Lower lobe of right lung (tissue), 2 donors: ENCODE measurements at places on chromosomes 1 and 21.

GRCh38 chr21:41196993-41197392 is 29.0 kb downstream of the BACE2 start:
- DNase-seq = no peak

- DNase-seq = no peak
These were observed 9.9 kb upstream of the TRABD2B start for GRCh38 chr1:48007047-48007446.

- DNase-seq = peak; percentile 54
These were observed 53.3 kb upstream of the GJA8 start for GRCh38 chr1:147849098-147849895.

- no peak for DNase-seq
These were observed 5.5 kb upstream of the ANKRD65 start for GRCh38 chr1:1426496-1427105.

DNA sequence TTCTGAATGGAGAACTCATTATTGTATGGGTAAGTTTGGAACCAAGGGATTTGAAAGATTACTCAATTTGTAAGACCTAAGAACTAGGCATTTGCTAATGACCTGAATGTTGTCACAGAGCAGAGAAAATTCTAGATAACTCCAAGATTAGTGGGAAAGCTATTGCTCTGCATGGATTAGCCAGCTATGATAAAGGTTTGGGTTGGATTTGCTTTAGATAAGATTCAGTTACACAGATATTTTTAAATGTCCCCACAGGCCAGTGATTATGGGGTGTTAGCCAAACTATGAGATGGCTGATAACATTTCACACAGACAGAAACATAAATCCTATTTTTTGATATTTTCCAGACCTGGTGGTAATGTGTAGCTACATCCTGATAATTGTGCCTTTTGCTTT is 88.2 kb downstream of the NTPCR start:
- DNase-seq = no peak

GRCh38 chr1:208595236-208595635 is 351.1 kb upstream of the PLXNA2 start:
- no peak for DNase-seq

DNA sequence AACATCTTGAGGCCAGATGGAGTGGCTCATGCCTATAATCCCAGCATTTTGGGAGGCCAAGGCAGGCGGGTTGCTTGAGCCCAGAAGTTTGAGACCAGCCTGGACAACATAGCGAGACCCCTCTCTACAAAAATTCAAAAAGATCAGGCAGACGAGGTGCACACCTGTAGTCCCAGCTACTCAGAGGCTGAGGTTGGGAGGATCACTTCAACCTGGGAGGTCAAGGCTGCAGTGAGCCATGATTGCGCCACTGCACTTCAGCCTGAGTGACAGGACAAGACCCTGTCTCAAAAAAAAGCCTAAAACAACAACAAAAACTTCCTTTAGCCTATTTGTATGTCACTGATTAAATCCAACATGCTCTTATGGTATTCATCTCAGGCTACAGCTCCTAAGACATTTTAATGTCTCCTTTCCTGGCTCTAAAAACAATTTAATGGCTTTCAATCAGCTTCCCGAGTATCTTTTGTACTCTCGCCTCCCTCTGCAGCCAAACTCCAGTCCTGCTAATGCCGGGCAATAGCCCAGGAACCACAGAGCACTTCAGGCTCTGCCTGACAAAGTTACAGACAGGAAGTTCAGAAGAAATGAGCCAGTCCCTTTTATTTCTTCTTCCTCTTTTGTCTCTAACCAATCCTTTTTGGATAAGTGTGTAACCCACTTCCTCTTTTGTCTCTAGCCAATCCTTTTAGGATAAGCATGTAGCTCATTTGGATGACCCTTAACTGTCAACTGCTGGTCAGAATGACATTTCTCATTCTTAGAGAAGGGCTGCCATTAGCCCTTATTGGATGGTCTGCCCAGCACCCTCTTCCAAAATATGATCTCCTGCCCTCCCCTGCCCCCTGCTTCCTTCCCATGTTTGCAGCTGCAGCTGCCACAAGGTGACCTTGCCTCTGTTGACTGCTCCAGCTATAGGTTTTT is 6.6 kb upstream of the DOP1B start:
- DNase-seq = peak; percentile 72

DNA sequence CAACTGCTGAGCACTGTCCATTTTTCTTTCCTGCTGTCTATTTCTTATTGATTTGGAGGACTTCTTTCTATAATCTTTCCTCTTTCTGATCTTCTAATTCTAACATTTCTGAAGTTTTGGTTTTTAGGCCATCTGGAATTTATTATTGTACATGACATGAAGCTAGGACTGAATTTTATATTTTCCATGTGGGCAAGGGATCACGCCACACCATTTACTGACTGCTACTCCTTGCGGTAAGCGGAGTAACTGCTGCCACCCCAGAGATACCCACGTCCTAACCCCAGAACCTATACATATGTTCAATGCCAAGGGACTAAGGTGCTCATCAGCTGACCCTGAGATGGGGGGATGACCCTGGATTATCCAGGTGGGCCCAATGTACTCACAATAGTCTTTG is 70.6 kb downstream of the NPHP4 start:
- no peak for DNase-seq

DNA sequence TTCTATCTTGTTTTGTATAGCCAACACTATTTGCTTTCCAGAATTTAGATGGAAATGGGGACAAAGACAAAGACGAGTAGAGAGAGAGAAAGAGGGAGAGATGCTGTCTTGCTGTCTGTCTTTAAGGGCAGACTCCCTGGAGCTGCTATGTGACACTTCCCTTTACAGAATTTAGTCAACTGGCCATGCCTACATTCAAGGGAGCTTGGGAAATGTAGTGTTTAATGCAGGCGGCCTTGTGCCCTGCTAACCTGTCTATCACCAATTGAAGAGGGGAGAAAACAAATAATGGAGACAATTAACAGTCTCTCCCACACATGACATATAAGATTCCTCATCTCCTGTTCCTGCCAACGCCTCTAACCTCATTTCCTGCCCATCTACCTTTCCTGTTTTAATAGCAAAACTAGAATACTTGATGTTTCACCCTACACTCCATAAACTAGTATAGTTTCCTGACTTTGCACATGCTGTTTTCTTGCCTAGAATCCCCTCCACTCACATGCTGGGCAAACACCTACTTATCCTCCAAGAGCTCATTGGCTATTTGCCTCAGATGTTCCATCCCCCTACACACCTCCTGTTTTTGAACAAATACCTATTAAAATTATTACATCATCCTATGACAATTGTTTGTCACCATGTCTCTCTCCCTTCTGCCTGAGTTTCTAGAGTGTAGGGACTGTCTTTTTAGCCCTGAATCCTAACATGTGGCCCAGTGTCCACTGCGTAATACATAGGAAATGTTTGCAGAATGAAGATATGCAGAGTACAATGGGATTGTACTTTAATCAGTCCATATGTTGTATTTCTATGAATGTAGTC is 117.2 kb downstream of the SLC25A24 start:
- DNase-seq = no peak

GRCh38 chr1:172394141-172394751 is 26.2 kb upstream of the C1orf105 start:
- no peak for DNase-seq
